ENCODE measurements at places on chromosomes 11 and 22.
A peak's percentile ranks its signal among the peaks of the same experiment; 100 is the strongest.

- DNase-seq: peak; percentile 50
Observed at GRCh38 chr11:20443596-20443995, 56.1 kb downstream of the PRMT3 start.

- DNase-seq: peak; percentile 36
Observed at GRCh38 chr11:55707029-55707428, 45.0 kb downstream of the OR4C6 start.

DNA sequence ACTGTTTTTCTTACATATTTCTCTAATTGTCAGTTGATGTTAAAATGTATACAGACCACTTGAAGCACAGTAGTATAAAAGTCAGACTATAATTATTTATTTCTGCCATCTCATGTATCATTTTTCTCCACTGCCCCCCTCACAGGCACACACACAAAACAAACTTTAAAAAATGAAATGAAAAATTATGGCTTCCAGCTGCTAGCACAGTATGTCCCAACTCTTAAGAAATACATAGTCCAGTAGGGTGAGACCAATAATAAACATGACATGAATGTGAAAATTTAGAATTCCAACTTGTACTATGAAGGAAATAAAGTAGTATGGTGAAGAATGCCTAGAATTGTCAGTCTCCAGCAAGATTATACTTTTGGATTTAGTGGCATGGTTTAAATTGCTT, 1247.9 kb downstream of the JRKL start:
- DNase-seq: no peak

GRCh38 chr11:12205330-12205729, 94.9 kb downstream of the MICAL2 start:
- DNase-seq: peak; percentile 65

DNA sequence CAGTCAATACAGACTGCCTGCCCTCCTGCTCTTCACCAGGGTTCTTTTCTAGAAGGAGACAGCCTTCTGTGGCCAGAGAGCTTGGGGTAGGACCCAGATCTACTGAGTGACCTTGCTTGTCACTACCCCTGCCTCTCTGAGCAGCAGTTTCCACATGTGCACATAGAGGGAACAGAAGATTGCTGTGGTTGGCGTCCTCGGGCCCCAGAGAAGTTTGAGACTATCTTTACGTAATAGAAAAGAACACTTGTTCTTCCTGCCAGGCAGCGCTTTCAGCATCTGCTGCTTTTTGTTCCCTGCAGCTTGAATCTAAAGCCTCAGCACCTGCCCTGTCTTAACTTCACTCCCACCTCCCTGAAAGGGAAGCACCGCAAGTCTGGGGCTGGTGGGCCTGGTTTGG, 1.9 kb upstream of the FKBP2 start:
- no peak for DNase-seq

- DNase-seq: no peak
Observed at GRCh38 chr11:94342250-94342649, 37.9 kb downstream of the IZUMO1R start.

GRCh38 chr11:21475276-21475675, 717.6 kb upstream of the ANO5 start:
- DNase-seq: no peak

All from cardiac fibroblast (primary cell).